Jurkat, Clone E6-1 (cell line): ENCODE measurements at places on chromosomes 11 and 22.

DNA sequence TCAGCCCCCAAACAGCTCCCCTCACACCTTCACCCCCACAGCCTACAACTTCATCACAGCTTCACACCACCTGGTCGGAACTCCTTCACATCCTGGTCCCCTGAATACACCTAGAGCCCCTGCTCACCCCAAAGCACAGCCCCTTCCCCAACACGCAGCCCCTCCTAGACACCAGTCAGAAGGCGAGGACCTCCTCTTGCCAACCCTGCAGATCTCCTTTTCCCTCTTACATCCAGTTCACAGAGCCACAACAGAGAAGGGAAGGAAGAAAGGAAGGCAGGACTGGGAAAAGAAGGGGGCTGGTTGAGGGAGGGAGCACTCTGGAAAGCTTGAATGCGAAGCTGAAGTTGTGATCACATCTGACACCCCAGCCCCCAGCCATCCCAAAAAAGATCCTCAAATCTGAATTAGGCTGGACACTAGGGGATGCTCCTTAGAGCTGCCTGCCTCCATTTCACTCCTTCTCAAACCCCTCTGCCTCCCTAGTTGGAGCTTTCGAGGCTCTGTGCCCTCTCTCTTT, 629 bp downstream of the CCKBR start:
- DNase-seq, result no peak

- DNase-seq, result no peak
These were observed 623.6 kb downstream of the BRD1 start for GRCh38 chr22:49203859-49204598.

DNA sequence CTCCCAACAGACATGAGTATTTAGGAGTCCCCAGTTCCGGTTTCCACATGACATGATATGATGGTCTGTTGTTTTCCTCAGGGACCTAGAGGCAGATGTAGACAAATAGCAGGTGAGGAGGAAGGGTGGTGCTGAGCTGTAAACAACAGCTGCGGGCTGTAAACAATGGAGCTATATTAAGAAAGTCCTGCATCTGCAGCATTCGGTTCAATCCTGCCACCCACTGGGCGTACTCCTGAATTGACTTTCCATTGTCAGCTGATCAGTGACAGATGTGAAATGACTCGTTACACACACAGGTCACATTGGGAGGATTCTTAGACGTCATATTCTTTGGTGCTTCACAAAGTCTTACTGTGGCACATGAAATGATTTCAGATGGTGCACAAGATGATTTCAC, 26.8 kb upstream of the RAG1 start:
- DNase-seq, result peak; percentile 51

- no peak for DNase-seq
These were observed 117.7 kb upstream of the CCDC90B start for GRCh38 chr11:83403691-83404389.

DNA sequence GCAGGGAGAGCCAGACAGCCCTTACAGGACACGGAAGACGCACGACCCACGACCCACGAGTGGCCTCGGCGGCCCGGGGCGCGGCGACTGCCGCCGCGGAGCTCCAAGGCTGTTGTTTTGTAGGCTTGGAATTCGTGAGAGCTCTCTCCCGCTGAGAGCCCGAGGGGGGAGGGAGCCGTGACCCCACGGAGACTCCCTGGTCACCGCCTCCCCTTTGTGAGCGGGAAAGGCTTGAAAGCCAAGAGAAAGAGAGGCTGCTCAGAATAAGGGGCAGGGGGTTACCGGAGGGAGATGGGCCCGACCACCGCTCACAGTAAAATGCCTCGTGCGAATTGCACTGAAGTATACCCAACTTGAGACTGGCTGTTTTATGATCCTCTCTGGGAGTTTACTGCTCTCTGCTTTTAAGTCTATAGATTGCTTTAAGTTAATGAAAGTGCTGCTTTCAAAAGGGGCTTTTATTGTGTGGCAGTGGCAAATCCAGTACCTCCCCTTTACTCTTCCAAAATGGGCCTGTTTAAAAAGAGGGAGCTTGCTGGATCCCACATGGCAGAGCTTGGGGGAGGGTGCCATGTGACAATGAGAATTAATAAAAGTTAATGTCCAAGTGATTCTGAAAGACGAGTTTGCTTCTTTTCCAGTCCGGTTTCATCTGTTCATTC, 2.9 kb downstream of the PKNOX2 start:
- DNase-seq, result no peak

DNA sequence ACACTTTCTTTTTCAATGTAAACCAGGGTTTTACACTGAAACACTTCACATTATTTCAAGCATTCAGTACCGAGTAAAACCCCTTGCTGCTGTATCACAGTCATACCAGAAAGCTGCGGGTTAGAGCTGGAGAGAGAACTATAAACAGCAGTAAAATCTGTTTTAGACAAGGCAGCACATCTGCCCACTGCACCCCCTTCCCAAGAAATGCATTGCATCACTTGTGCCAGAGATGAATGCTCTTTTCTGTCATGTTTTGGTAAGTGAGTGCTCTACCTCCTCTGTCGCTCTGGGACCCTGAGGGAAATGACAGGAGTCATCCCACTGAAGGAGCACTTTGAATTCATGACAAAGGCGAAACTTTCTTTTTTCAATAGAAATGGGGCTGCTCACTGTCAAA, 107.2 kb downstream of the MAML2 start:
- no peak for DNase-seq

DNA sequence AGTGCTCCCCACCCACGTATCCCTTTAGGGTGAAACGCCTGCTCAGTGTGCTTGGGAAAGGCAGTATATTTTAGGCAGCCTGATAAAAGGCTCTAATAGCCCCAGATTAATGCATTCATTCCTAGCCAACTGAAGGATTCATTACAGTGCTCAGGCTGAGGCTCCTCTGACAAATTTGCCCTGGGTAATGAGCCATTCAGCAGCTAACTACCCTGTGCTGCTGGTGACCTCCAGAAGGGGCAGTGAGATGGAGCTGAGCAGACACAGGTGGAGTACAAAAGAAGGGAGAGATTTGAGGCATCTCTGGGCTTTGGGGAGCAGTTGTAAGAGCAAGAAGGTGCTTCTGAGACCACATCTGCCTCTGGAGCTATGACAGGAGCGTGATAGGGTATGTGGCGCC, 817.0 kb downstream of the NTM start:
- no peak for DNase-seq

DNA sequence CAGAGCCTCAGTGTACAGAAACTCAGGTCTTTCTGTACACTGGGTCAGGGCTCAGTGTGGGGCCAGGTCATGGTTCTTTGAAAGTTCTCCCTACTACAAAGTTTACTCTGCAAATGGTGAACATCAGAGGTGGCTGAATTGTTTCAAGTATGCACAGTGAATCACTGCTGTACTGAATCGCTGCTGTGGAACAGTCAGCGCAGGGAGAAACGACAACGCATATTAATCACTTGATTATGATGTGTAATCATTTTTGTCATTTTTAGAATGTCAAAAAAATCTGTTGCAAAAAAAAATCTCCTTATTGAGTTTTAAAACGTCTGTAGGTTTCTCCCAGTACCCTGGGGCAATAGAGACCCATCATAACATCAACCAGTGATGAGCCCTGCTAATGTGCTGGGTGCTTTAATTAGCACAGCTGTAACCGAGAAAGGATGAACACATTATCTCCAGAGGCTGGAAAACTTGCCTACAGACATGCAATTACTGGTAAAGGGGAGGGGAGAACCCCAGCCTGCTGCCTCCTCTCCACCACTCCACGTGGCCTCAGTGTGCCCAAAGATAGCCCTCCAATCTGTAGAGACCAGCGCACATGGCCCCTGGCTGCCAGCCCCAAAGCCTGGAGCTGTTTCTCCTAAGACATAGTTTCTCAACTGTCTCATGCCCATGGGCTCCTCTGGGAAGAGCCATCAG, 12.8 kb downstream of the ARRB1 start:
- no peak for DNase-seq

DNA sequence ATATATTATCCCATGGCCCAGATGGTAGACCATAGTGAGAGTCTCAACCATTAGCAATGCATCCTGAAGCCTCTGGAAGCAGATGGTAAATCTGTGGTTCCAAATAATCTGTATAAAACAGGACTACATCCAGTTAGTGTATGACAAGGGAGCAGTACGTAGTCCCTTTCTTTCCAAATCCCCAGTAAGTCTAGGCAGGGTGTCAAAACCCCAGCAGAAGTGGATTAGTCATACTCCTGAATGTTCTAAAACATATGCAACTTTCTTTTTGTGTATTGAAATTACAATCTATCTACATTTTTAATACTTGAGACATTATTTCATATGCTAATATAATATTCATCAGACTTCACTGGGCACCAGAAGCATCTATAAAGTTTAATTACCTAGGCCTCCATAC, 295.1 kb upstream of the ANO5 start:
- no peak for DNase-seq

- no peak for DNase-seq
These were observed 258.6 kb upstream of the NARS2 start for GRCh38 chr11:78833237-78833636.

DNA sequence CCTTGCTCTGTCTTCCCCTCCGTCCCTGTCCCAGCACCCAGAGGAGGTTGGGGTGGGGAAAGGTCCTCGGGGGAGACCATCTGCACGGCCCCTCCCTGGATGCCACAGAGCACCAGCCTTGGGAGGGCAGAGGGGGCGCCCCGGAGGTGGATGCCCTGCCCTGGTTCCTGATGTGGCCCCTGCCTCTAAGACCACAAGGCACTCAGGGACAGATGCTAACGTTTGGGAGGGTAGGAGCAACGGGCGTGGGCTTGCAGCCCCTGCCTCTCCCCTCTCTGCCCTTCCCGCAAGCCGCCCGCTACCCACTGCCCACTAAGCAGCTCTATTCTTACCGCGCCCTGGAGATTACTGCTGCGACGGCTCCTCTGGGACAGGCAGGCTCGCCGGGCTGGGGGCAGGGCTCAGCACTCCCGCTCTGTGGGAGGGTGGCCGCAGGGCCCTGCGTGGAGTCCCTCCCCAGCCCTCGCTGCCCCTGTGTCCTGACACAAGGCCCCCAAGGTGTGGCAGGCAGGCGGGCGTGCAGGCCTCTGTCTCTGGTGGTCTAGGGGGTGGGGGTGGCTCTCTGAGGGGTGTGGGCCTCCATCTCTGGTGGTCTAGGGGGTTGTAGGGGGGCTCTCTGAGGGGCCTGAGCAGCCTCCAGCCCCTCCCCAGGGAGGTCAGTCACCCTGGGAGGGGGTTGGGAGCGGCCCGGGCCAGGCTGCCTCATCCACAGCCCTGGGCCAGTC, 14.9 kb downstream of the BRSK2 start:
- DNase-seq, result no peak

DNA sequence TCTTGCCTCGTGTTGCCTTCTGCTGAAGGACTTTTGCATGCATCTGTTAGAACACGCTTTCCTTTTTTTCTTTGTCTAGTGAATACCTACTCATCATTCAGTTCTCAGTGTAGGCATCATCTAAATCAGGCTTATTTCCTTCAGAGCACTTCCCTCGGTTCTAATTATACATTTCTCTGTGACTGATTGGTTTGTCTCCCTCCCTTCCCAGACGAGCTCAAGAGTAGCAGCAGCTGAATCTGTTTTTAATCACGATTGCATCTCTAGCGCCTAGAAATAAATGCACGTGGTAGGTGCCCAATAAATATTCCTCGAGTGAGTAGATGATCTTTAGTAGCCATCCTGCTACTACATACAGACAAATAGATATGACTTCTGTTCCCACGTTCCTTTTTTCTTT, 6.3 kb downstream of the CEP164 start:
- DNase-seq, result no peak

DNA sequence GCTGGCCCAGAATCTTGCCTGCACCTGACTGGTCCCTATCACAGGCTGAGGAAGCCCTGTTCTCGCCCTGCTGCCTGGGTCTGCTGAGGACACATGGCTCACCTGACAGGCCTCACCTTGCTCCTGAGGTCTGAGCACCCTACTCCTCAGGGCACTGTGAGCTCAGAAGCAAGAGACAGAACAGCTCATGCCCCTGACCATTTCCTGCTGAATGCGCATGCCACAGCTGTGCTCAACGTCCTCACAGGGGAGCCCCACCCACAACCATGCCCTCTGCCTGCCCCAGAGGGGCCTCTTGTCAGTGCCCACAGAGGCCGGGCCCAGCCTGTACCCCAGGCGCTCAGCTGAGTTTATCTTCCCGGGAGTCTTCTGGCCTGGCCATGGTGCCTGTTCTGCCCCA, 2.8 kb upstream of the TSPO start:
- DNase-seq, result no peak

DNA sequence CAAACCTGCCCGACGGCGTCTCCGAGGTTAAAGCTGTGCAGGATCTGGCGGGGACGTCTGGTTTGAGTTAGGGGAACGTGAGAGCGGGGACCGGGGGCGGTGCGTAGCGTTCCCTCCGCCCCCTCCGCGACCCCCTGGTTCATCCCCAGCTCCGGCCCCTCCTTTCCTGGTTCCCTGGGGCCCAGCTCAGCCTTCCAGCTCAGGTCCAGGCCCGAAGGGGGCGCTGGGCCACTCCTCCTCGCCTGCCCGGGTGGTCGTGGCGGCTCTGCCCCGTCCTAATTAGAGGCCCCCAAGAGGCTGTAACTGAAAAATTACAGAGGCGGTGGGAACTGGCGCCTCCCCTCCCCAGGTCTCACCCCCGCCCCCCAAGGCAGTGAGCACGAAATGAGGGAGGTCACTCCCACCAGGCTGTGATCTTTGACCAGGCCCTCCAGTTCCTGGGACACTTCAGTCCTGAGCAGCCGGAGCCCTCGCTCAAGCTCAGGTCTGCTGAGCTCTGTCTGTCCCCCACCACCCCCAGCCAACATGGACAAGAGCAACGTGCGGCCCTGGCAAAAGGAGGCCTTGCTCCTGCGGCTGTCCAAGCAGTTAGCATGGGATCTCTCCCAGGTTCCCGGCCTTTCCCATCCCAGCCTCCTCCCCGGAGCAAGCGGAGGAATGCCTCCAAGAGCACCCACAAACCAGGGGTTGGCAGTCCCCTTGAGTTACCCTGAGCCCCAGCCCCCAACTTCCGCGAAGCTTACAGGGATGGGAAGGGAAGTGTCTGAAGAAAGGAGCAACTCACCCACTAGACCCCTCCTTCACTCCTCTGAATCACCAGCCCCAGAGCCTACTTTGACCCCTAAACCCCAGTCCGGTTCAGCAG, 3.3 kb downstream of the CD248 start:
- no peak for DNase-seq
